ENCODE measurements at places on chromosomes 1 and 21.

DNA sequence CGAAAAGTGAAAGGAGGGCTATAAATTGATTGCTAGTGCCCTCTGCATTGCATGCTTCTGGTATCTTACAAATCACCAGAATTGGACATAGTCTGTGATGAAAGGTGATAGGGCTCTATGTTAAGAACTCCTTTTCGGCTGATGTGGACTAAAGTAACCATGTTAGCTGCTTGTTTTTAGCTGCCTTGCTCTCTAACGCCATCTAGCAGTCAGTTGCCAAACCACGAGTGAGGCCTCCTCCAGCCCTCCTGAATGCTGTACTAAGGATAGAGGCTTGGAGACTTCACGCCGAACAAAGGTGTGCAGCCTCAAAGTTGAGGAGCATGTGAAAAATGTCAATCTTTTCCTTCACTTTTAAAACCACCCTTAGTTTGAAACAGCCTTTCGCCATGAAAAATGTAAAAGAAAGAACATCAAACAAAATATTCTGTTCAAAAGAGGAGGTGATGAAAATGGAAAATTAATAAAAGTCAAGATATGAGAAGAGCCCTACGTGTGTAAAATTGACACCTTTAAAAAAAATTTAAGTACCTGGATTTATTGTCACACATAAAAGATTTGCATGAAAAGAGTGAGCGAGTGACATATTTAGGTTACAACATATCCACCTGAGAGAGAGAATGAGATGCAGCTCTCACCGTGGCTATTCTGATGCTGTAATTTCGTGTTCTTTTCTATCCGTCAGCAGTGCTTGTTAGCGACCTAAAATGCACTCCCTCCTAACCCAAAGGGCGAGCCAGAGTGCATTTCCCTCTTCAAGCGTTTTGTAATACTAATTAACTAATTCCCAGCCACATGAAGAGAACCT, 8.1 kb downstream of the LRRC53 start:
- DNase-seq = peak; percentile 30

DNA sequence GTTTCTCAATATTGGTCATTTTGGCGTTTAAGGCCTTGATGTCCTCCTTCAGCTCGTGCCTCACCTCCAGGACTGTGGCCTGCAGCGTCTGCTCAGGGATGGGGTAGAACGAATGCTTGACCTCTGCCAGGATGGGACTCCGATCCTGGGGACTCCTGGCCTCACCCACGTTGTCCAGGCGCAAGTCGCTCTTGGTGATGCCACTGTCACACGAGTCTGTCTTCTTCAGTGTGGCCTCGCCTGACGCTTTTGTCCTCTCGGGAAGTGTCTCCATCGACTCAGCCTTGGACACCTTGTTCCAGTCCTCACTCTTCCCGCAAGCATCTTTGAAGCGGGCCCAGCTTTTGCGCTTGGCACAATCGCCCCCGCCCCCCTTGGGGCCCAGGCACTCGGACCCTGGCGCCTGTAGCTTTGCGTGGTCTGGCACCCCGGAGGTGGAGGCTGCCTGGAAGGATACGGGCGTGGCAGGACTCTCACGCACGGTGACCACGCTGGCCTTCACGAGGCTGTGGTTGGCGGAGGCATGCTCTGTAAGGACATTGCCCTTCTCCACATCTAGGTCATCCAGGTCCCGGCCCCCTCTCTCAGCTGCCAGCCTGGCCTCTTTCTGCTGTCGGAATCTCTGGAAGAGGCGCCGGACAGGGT, 354.8 kb downstream of the HHAT start:
- DNase-seq = no peak

DNA sequence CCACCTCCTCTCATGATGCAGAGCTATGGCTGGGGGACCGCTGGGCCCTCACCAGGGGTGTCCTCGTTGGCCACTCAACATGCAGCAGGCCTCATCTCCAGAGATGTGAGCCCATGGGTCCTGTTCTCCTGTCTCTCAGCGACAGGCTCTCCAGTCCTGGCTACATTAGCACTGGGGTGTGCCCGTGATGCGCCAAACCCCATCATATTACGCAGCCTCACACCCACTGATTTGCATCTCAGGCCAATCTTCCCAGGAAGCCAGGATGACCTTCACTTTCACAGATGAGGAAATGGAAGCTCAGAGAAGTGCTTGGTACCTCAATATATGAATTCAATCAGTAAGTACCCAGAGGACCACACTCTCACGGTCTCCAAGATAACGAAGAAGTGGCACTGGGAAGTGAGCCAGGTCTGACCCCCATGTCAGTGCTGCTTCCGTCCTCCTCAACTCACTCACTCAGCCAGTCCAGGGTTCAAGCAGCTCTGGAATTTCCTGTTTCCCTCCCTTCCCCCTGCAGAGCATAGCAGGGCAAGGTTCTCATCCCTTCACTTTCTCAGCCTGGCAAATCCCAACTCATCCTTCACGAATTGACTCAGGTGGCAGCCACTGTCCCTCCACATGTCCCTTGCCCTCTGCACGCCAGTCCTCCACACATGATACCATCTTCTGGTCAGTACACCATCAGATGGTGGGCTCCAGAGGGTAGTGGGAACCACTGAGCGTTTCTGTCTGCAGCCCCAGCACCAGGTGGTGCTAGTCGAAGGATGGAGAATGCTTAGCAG, 28.9 kb upstream of the EVA1B start:
- DNase-seq = no peak

DNA sequence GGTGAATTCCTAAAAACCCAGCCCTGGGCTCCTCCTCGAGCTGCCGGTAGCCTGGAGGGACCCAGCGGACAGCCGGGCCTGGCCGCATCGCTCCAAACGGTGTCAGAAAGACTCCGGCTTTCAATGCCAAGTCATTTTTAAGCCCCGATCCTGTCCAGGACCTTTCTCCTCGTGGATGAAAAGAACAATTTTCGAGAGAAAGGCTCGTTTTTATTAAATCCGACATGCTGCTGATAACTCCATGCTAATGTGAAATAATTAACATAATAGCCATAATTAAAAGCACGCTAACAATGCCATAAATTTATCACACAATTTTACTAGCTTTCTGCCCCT, 4.6 kb upstream of the FOXD3 start:
- DNase-seq = no peak

DNA sequence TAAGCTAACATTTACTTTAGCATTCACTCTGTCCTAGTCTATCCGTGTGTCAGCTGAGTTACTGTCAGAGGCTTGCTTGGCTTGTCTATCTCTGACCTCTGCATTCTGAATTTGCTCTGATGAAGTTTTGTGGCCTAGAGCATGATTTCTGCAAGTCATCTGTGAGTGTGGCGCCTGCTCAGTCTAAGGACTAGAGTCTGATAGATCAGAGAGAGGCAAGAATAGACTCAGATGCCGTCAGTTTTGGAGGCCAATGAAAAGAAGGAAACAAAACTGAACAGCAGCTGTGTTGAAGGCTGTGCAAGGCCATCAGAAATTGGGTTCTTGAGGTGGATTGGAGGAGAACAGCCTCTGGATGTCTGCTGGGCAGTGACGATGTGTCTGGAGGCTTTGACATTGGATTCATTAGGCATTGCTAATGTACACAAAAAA, 573.1 kb downstream of the USP25 start:
- DNase-seq = no peak

- no peak for DNase-seq
Measured at GRCh38 chr21:38377165-38378088, 120.6 kb downstream of the KCNJ15 start.

DNA sequence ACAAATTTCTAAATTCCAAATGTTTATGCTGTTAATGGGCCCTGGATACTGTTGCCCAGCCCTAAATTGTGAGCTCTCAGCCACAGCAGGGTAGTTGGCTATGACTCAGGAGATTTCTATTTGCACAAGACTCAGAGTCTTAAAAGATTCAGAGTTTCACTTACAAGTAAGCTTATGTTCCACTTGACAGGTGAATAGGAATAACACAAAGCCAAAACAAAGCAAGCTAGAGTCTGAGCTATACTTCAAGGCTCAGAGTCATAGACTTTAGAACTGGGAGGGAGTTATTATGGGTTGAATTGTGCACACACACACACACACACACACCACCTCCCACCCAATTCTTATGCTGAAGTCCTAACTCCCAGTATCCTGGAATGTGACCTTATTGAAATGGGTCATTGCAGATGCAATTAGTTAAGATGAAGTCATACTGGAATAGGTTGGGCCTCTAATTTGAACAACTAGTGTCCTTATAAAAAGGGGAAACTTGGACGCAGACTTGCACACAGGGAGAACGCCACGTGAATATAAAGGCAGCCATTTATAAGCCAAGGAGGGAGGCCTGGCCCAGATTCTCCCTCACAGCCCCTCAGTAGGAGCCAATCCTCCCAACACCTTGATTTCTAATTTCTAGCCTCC, 30.2 kb downstream of the PRDX6 start:
- no peak for DNase-seq

GRCh38 chr1:105872817-105873216, 1183.7 kb upstream of the PRMT6 start:
- no peak for DNase-seq

GRCh38 chr1:238647877-238648276, 738.5 kb upstream of the CHRM3 start:
- no peak for DNase-seq

All from naive thymus-derived CD4-positive, alpha-beta T cell (primary cell).